ENCODE measurements at places on chromosomes 1 and 21.

DNA sequence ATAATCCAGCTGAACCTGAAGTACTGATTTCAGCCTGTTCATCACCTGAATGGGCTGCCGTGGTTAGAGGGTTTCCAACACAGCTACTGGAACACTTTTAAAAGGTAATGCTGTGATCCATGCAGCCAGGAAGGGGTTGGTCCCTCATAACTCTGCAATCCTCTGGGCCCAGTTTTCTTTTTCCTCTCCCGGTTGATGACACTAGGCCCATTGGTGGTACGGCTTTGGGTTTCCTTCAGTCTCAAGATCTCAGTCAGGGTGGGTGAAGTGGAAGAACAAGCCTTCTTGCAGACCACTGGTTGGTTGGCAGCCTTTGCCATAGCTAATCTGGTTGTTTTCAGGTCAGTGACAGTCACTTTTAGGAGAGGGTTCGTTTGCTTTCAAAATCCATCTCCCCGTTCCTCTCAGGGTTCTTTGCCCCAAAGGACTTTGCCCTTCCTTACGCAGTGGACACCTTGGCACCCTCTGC, 502 bp upstream of the SLC35A3 start:
- no peak for DNase-seq

DNA sequence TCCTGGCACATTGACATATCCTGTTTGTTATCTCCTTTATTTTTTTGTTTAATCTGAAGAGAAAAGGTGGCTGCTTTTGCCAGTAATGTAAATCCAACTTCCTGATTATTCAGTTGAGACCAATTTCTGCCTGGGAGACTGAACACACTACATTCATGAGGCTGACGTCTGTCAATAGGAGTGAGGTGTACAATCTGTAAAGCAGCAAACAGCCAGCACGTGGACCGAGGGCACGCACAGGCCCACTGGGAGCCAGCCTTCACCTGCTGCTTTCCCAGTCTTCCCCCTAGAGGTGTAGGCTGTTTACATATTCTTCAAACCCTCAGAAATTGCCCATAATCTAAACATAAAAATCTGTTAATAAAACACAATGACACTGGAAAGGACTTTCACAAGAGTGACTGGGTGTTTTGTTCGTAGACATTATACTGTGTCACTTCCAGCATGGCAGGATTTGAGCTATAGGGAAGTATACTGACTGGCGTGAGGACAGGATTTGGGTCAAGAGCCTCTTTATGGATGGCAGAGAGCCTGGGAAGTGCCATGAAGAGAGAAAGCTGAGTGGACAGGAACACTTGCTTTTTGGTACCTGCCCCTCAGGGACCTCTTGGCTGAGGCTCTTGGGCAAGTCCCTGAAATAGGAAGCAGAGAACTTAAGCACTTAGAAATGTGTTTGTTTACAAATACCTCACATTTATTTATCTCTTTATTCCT, 552.9 kb upstream of the CAMK1G start:
- DNase-seq: no peak

GRCh38 chr21:32197896-32198295, 81.0 kb downstream of the MIS18A start:
- DNase-seq: no peak

GRCh38 chr21:39060485-39061083, 122.7 kb downstream of the PSMG1 start:
- DNase-seq: no peak

DNA sequence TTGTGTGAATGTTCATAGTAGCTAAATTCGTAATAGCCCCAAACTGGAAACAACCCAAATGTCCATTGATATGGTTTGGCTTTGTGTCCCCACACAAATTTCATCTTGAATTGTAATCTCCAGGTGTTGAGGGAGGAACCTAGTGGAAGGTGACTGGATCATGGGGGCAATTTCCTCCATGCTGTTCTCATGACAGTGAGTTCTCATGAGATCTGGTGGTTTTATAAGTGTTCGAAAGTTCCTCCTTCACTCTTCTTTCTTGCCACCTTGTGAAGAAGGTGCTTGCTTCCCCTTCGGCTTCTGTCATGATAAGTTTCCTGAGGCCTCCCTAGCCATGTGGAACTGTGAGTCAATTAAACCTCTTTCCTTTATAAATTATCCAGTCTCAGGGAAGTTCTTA, 11.3 kb downstream of the UBE2G2 start:
- no peak for DNase-seq

DNA sequence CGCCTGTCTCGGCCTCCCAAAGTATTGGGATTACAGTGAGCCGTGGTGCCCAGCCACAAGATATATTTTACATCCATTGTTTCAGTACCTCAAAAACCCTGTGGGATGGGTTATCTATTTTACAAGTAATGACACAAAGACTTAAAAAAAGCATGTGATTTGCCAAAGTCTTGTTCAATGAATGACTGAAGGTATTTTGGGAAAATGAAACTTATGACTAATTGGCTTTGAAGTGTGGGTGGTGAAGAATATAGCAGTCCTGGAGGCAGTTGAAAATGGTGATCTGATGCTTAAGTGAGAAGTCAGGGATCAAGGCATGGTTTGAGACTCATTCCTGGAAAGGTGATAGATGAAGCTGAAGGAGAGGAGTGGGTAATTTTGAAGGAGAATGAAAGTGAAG, 3.0 kb downstream of the SWT1 start:
- DNase-seq: peak; percentile 34

- peak; percentile 12 for DNase-seq
Observed at GRCh38 chr1:218846181-218846580, 327.5 kb upstream of the LYPLAL1 start.

- no peak for DNase-seq
Observed at GRCh38 chr1:4627353-4627752, 27.1 kb upstream of the AJAP1 start.

- DNase-seq: no peak
Observed at GRCh38 chr1:206803221-206803730, 31.0 kb upstream of the IL10 start.

GRCh38 chr1:41641941-41642527, 157.6 kb upstream of the EDN2 start:
- DNase-seq: no peak

DNA sequence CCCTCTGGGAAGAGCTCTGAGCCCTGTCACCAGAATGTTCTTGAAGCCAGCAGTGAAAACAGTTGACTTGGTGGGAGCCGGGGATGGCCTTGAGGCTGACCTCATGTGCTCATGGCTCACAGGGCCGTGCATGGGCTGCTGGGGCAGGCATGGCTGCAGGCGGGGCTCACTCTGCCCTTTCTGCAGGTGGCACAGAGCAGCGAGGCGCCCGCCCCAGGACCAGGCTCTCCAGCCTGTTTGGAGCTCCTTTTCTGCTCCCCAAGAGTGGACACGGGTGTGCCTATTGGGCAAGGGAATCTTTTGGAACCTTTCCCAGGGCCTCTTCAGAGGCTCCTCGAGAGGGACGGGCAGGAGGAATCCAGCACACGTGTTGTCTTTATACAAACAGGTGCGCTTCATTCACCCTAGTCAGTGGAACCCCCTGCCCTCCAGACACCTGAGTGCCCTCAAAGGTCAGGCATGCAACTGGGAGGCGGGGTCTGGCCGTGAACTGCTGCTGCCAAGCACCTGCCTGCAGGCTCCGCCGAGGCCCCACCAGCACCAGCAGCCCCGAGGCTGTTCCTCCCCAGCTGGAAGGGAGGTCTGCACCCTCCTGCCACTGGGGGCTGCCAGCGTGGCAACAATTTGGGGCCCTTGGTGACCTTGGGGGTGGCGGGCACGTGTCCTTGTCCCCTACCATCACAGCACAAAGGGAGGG, 2.6 kb upstream of the TTC34 start:
- DNase-seq: no peak

GRCh38 chr1:6601923-6602668, 573 bp downstream of the KLHL21 start:
- peak; percentile 50 for DNase-seq

DNA sequence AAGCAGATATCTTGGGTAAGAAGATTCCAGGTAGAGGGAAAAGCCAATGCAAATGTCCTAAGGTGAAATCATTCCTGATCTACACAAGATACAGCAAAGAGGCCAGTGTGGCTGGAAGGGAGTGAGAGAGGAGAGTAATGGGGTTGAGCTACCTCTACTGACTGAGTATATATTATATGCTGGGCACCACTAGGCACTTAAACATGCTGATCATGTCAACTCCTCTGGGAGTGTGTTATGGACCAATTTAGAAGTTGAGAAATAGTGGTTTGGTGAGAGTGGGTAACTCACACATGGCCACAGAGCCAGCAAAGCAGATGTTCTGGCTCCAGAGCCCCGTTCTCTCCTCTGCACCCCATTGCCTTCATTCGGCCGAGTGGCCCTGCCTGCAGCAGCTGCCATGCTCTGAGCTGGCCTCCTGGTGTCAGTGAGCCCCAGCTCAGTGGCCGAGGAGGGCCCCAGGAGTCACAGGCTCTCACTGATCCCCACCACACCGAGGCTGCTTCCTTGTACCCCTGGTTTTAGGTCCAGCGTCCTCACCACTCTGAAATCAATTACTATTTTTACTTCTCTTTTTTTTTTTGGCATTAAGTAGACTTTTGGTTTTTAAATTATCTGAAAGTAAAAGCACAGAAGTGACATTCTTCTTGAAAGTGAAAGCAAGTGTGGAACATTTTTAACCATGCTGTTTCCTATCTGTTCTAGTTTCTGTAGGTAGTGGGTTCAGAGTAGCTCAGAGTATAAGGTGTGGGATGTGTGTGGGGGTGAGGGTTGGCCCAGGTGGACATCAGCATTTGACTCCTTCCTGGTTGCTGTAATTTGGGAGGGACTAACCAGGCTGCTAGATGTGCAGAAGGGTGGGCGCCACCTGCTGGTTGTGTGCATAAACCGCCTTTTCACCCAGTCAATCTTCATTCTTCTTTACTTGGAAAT, 45.8 kb upstream of the CRNN start:
- DNase-seq: peak; percentile 67

DNA sequence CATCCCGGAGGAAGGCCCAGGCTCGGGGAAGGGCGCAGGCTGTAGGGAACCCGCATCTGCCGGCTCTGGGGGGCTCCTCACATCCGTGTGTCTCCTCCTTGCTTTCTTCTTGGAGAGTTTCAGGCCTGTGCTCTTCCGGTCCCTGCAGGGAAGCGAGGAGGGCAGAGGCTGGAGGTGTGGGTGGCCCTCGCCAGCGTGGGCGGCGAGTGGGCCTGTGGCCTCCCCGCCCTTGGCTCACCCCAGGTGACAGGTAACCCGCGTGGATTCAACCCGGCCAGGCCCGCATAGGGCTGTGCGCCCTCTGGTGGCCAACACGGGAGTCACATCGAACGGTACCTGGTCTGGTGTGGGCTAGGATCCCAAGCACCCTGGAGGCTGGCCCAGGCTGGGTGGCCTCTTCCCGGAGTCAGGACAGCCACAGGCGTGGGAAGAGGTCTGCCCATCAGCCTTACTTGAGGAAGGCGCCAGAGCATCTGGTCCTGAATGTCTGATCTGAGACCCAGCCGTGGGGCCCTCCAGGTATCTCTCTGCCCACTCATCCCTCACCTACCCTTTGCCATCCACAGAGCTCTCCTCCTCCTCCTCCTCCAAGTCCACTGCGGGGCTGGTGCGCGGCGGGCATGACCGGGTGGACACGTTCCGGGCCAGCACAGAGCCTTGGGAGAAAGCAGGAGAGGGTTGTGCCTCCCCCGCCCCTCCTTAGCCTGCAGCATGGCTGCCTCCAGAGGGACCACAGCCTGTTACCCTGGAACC, 9.6 kb upstream of the TNFRSF25 start:
- DNase-seq: peak; percentile 20

GRCh38 chr1:22697980-22698379, 12.7 kb upstream of the EPHB2 start:
- no peak for DNase-seq

DNA sequence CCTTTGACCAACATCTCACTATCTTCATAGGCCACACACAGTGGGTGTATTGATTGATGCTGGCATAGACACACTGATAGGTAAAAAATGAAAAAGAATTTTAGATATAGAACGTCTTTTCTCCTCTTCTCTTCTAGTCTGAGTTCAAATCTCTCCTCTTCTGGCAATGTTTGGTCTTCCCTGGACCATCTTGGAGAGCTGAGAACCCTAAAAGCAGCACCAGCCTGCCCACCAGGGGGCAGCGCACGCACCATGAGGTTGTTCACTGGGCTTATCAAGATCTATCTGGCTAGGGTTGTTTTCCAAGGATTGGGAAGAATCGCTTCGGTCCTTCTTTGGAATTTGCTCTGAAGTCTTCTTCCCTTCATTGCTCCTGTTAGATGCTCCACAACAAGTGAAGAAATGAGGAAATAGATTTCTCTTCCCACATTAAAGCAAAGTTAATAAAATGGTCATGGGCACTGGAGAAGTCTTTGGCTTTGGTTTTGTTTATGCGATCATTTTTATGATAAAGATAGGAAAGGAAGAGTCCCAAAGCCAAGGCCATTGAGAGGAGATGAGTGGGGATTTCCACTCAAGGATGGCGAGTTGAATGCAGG, 104.0 kb upstream of the OLIG2 start:
- DNase-seq: peak; percentile 33

GRCh38 chr1:237879195-237879594, 11.5 kb downstream of the ZP4 start:
- DNase-seq: peak; percentile 84

DNA sequence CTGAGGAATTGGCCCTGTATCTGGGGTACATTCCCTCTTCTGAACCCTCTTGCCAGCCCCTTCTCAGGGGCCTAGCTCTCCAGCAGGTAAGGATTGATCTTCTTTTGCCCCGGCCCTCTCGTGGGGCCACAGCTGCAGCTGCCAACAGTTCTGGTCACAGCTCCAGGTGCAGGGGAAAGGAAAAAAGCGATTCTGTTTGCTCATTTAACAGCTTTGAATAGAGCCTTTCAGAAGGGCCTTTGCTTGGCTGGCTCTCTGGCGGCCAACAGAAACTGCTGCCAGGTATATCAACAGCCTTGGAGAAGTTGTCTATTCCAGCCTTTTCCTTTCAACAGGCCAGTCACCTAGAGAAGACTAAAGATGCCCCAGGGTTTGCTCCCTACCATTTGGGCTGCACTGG, 16.1 kb upstream of the FMOD start:
- DNase-seq: no peak

DNA sequence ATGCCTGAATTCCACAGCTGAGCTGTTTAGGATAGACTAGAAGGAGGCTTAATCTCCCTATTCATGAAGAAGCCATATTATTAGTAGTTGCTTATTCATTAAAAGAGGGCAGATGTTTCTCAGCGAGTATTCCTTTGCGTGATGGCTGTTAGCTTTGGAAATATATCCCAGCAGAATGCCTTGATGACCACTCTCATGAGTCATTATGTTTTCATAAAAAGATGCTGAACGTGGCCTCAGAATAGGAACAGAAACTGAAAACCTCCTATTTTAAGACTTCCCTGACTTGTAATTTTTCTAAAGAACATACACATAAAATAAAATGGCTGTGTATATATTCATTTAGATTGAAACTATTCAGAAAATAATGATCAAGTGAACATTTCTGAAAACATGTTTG, 9.6 kb upstream of the PLA2G4A start:
- DNase-seq: peak; percentile 84

GRCh38 chr1:89843273-89844130, 22.7 kb downstream of the LRRC8D start:
- DNase-seq: peak; percentile 45

DNA sequence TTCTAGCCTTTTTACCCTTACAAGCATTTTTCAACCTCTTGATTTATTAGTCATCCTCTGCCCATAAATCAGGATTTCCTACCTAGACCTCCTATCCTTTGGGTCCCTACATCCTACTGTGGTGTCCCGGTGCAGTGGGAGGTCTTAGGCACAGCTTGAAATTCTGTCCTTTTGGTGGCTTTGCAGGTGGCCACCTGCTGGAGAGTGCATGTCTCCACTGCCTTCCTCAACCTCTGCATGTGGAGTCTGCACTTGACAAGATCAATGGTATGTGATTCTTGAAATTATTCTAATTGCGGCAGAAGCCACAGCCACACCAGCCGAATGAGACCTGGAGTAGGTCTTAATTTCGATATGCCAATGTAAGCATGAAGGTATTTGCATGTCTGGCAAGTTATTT, 11.4 kb upstream of the KCNA3 start:
- no peak for DNase-seq

GRCh38 chr21:32534113-32534512, 51.2 kb downstream of the TCP10L start:
- DNase-seq: no peak
